Uterus (tissue), 4 donors: ENCODE measurements at places on chromosomes 4 and X. TPM values are rescaled to one million over a fixed set of nuclear protein-coding genes. Genes with fewer than 3 reads are reported as not detected.

The RPL10 gene
- 4,106 TPM for total RNA-seq

DNA sequence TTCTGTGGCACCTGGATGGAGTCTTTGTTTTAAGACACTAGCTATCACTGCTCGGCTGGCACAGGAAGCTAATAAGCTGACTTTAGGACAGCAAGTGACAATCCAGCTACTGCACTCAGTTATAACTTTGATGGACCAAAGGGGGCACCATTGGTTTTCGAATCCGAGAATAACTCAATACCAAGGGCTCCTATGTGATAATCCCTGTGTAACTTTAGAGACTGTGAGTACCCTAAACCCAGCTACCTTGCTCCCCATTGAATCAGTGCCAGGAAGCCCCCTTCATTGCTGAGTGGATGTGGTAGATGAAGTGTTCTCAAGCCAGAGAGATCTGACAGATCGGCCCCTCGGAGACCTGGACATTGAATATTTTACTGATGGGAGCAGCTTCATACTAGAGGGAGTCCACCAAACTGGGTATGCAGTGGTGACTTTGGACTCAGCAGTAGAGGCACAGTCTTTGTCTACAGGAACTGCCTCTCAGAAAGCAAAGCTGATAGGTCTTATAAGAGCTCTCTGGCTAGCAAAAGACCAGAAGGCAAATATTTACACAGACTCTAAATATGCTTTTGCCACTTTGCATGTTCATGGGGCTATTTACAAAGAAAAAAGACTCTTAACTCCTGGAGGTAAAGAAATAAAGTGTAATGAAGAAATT is 35.5 kb upstream of the UGT2B7 start:
- DNase-seq = no peak

DNA sequence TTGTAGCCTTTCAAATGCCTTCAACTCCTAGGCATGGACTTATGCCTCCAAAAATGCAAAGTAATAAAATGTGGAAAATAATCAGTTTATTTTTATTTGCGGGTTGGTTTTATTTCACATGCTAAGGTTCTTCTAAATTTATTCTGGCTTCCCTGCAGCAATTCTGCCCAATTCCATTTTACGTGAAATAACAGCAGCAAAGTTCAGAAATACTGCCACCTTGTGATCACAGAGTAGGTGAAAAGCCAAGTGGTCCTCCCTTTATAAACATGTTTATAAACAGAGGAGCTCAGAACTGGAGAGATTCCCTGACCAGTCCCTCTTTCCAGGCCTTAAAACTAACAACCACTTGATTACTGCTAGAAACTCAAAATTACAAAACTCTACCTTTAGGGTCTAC is 14.7 kb upstream of the DCHS2 start:
- no peak for DNase-seq

- DNase-seq = no peak
These were observed 58.0 kb upstream of the FRMPD4 start for GRCh38 chrX:12080265-12080664.

GRCh38 chr4:25938787-25939186 is 24.8 kb downstream of the SMIM20 start:
- DNase-seq = no peak

DNA sequence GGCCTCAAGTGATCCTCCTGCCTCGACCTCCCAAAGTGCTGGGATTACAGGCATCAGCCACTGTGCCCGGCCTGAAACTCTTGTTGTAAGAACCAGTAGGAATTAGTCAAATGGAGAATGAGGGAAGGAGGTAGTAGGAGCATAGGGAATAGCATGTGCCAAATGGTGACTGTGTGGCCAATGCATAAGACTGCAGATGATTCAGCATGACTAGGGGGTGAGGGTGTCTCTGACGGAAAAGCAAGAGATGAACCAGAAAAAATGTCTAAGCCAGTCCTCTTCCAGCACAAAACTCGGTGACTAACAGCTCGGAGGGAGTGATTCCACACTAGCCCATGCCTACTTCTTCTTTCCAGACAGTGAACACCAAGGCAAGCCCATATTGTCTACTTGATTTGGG is 58.2 kb upstream of the DUSP21 start:
- DNase-seq = no peak

GRCh38 chrX:117743469-117744251 is 372.9 kb downstream of the KLHL13 start:
- no peak for DNase-seq

DNA sequence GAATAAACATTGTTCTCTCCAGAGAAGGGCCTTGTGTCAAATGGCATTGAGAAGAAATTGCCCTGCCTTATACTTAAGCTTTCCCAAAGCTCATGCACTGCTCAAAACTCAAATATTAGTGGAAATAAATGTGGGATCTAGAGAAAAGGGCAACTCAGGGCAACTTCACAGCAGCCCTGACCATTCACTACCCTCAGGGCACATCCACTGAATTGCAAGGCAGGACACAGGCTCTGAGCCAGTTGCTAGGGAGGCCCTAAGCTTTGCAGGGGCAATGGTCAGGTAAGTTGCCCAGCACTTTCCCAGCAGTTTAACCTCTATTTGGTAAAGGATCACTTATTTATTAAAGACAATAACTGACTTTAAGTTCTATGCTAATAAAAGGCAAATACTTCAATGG is 255.3 kb upstream of the TEX13A start:
- DNase-seq = no peak

GRCh38 chr4:81180916-81181315 is 34.1 kb downstream of the PRKG2 start:
- no peak for DNase-seq

The TIMM17B gene
- total RNA-seq = 4.1 TPM

- no peak for DNase-seq
These were observed 293.4 kb upstream of the NR3C2 start for GRCh38 chr4:148735432-148736155.

The ZNF711 gene
- 71.3 TPM for total RNA-seq

- DNase-seq = no peak
These were observed 159.2 kb downstream of the SPRY1 start for GRCh38 chr4:123555807-123556273.
